ENCODE measurements at places on chromosomes 1 and 21.

DNA sequence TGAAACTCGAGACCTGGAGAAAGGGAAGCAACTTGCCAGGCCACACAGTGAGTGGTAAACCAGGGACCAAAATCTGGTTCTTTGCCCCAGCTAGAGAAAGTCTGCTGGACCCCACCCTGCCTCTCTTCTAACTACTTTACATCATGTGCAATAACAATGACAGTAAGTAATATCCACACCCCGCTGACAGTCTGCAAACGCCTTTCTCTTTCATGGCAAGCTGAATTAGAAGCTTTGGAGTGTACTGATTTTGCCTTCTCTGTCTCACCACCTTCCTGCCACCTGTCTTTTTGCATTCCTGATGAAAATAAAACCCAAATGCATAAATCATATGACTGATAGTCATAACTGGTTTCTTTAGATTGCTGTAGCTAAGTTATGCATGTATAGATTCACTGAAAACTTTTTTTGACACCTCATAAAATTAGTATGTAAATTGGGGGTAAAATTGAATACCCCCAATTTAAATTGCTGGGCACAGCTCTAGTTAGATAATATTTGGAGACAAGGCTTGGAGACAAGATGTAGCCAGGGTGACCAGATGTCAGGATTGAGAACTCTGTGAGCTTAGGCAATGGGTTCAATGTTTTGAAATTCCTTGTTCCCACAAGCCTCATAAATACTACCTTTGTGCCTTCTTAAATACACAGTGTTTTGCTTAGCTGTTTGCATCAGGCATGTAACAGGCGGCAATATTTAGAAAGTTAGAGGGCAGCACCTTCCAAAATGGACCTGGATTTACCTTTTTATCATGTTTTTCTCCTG, 73.5 kb downstream of the ST6GALNAC5 start:
- no peak overlapping the region for H3K27ac ChIP-seq
- no peak for DNase-seq
- no peaks in the 10 kb centered on the region for H3K27me3 ChIP-seq
- H3K4me1 ChIP-seq, result no peaks in the 10 kb centered on the region
- no peaks in the 10 kb centered on the region for H3K36me3 ChIP-seq
- H3K4me3 ChIP-seq, result no peak overlapping the region

DNA sequence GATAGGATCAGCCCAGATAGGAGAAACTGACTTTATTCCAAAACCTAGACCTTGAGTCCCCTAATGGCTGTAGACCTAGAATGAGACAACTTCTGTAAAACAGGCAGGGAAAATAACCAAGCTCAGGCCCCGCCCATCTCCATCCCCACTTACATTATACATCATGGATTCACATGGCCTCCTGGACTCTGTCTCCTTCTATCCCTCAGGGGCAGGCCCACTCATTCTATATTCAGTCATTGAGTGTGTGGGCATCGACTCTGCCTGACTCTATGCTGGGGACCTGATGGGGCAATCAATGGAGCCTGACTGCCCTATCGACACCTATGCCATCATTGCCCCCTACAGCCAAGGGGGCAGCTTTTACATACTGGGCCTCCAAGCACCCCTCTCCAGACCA, 6.4 kb downstream of the AVPR1B start:
- no peak overlapping the region for H3K27ac ChIP-seq
- no peaks in the 10 kb centered on the region for H3K36me3 ChIP-seq
- H3K4me3 ChIP-seq, result no peak overlapping the region
- H3K4me1 ChIP-seq, result no peaks in the 10 kb centered on the region
- no peak for DNase-seq

- no peak overlapping the region for H3K27ac ChIP-seq
- no peaks in the 10 kb centered on the region for H3K27me3 ChIP-seq
- DNase-seq, result no peak
- no peaks in the 10 kb centered on the region for H3K4me1 ChIP-seq
- no peaks in the 10 kb centered on the region for H3K36me3 ChIP-seq
These were observed 1.2 kb downstream of the ITPKB start for GRCh38 chr1:226737819-226738420.

DNA sequence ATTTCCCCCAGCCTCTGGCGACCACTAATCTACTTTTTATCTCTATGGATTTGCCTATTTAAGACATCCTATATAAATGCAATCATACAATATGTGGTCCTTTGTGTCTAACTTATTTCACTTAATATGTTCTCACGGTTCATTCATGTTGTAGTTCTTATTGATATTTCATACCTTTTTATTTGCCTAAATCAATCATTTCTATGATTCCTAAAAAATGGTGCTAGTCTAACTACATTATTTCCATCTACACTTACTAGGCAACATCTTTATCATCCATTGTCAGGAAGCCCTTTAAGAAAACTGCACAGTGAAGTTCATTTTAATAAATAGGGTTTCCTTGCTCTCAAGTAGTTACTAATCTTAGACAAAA, 380 bp upstream of the FBXO28 start:
- peaks cover 3% of the 10 kb centered on the region for H3K36me3 ChIP-seq
- no peak for DNase-seq
- H3K4me3 ChIP-seq, result peak overlapping the region; percentile 66
- H3K4me1 ChIP-seq, result peaks cover 16% of the 10 kb centered on the region
- peak overlapping the region; percentile 60 for H3K27ac ChIP-seq
- no peaks in the 10 kb centered on the region for H3K27me3 ChIP-seq

DNA sequence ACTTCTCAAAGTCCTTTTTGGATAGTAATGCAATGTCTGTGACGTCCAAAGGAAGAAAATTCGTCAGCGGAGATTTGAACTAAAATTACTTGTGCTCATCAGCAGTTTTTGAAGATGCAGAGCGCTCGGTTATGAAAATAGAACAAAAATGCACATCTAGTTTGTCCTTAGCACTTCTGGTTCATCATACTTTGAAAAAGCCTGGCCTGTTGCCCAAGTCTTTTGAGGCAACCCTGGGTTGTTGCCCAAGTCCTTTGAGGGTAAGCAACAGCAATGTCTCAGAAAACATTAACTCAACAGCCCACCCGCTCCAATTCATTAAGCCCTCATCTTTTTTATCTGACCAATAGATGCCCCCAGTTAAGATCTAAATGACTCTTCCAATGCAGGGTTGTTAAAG, 91.9 kb downstream of the HUNK start:
- no peaks in the 10 kb centered on the region for H3K36me3 ChIP-seq
- H3K27ac ChIP-seq, result no peak overlapping the region
- no peaks in the 10 kb centered on the region for H3K4me1 ChIP-seq
- no peak overlapping the region for H3K4me3 ChIP-seq
- no peak for DNase-seq

DNA sequence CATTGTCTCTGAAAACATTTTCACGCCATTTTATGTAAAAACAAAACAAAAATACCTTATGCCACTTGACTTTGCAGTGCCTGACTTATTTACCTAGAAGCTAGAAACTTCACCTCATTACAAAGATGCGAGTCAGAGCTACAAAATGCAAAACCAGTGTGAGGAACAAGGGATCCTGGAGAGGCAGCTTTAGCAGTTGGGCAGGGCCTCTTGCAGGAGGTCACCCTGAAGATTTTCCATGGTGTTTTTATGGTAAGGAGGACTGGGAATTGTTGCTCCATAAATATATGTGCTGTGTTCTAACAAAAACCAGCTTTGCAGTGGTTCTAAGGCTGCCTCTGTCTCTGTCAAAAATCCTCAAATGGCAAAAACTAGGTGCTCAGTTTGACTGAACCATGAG, 36.4 kb upstream of the TARBP1 start:
- H3K36me3 ChIP-seq, result no peaks in the 10 kb centered on the region
- no peaks in the 10 kb centered on the region for H3K27me3 ChIP-seq
- no peak overlapping the region for H3K4me3 ChIP-seq
- H3K27ac ChIP-seq, result peak overlapping the region; percentile 90

- H3K36me3 ChIP-seq, result no peaks in the 10 kb centered on the region
- no peaks in the 10 kb centered on the region for H3K4me1 ChIP-seq
- no peaks in the 10 kb centered on the region for H3K27me3 ChIP-seq
- H3K27ac ChIP-seq, result no peak overlapping the region
- no peak overlapping the region for H3K4me3 ChIP-seq
These were observed 177.7 kb downstream of the KIF26B start for GRCh38 chr1:245332513-245332912.

DNA sequence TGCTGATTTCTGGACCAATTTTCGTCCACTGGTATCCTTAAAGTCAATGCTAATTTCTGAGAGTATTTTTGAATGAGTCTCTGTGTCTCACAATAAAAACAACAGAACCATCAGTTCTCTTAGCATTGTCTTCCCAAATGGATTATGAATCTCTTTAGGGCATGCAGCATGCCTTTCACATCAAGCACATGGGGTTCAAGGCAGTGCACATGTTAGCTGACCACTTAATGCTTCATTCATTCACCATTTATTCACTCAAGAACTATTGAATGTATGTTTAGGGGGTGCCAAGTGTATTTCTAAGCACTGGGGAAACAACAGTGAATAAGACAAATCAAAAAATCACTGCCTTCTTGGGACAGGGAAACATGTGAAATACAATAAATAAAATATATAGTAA, 126.7 kb upstream of the SLC44A3 start:
- DNase-seq, result no peak
- H3K27ac ChIP-seq, result no peak overlapping the region
- no peaks in the 10 kb centered on the region for H3K27me3 ChIP-seq
- no peaks in the 10 kb centered on the region for H3K36me3 ChIP-seq

DNA sequence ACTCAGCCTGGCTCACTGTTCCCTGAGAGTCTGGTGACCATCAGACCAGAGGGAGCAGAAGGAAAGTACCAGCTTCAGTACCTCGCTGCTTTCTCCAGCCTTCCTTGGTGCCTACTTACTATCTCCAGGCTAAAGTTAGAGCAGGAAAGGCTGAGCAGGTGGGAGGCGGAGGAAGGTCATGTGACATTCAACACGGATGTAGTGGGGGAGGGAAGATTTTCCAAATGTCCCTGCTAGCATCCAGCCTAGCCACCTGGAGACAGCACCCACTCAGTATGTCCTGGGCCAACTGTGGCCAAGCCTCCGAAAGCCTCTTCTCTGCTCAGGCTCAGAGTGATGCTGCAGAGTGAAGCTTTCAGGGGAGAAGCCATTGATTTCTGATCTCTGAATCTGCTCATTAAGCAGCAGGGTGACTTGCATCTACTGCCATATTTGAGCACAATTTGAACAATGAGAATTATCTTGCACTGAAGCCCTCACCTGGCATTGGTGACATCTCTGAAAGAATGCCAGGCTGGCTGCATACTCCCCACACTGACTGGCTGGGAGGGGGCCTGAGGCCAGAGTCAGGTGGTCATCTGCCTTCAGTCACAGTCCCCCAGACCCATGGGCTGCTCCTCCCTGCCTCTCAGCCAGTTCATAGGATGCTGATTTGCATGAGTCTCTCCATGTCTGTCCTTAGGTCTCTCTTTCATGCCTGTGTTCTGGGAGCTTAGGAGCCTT, 86.2 kb downstream of the KCND3 start:
- no peaks in the 10 kb centered on the region for H3K36me3 ChIP-seq
- no peak for DNase-seq
- H3K27me3 ChIP-seq, result no peaks in the 10 kb centered on the region

GRCh38 chr1:8477166-8477982, 159.5 kb downstream of the SLC45A1 start:
- H3K4me3 ChIP-seq, result no peak overlapping the region
- no peak overlapping the region for H3K27ac ChIP-seq
- H3K27me3 ChIP-seq, result no peaks in the 10 kb centered on the region
- H3K4me1 ChIP-seq, result no peaks in the 10 kb centered on the region
- DNase-seq, result no peak

DNA sequence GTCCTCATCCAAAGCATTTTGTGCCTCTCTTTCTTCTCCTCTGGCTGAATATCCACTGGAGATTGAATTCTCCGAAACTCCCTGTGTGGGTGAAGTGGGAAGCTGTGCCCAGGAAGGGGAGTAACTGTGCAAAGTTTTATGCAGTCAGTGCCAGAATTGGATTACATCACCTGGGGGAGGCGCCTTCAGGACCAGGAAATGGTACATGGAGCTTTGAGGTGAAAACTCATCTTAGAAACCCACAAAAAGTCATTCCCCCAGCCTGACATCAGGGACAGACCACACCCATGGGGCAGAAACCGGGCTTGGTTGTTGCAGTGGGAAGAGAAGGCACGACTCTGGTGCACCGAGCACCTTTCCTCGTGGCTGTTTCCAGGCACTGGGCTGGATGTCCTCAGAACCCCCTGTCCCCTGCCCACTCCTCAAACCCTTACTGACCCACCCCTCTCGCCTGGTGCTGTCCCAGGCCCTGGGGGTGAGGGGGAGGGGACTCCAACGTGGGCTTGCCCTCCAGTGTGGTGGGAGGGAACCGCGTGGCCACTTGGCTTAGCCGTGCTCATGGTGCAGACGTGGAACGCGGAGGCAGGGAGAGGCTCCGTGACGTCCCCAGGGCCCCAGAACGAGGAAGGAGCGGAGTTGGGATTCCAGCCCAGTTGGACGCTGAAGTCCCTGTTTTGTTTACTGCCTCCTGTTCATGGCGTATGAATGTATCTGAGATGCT, 15.7 kb downstream of the TFF3 start:
- no peak overlapping the region for H3K27ac ChIP-seq
- no peaks in the 10 kb centered on the region for H3K27me3 ChIP-seq
- no peaks in the 10 kb centered on the region for H3K4me1 ChIP-seq
- no peaks in the 10 kb centered on the region for H3K36me3 ChIP-seq

GRCh38 chr1:175216444-175216843, 23.9 kb upstream of the KIAA0040 start:
- no peaks in the 10 kb centered on the region for H3K27me3 ChIP-seq
- no peak overlapping the region for H3K4me3 ChIP-seq
- H3K4me1 ChIP-seq, result peaks cover 32% of the 10 kb centered on the region
- no peak for DNase-seq
- H3K27ac ChIP-seq, result no peak overlapping the region

DNA sequence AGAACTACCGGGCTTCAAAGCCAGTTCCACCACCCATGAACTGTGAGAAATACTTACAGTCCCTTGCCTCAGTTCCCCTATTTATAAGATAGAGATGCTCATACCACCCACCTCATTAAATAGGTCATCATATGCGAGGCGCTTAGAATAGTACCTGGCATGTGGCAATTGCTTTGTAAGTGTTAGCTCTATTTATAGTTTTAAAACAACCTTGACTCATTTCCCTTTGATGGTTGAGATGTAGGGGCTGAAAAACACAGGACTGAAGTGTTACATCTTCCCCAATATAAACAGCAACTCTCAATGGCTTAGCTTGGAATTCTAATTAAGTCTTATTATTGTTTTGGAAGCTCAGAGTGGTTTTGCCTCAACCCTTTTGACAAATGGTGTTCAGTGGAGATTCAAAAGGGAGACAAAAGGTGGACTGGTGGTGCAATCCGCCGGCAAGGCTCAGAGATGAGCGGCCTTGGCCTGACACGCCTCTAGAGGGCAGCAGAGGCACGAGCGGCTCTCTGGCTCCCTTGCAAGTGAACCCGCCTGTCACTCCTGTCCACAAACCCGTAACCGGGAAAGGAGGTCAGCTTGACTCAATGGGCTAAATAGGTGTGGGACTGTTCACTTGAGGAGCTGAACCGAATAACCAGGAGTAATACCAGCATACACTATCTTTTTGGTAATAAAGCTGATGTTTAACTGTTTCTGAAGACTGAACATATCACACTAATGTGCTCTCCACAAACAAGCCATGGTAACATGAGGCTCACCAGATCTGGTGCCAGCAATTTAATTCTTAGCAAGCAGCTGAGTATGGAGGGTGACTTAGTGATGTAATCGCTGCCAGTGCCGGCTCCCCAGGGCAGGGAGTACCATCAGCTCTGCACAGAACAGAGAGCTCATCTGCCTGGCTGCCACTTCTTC, 19.5 kb upstream of the SMYD2 start:
- DNase-seq, result no peak
- no peaks in the 10 kb centered on the region for H3K4me1 ChIP-seq
- H3K36me3 ChIP-seq, result no peaks in the 10 kb centered on the region
- H3K27ac ChIP-seq, result no peak overlapping the region
- no peak overlapping the region for H3K4me3 ChIP-seq
- no peaks in the 10 kb centered on the region for H3K27me3 ChIP-seq

GRCh38 chr1:190453550-190453949, 24.1 kb downstream of the BRINP3 start:
- no peaks in the 10 kb centered on the region for H3K4me1 ChIP-seq
- DNase-seq, result no peak
- no peak overlapping the region for H3K4me3 ChIP-seq
- H3K27me3 ChIP-seq, result peaks cover under 1% of the 10 kb centered on the region

Measured in RWPE2 (cell line).